ENCODE measurements at places on chromosomes 11 and 22.

DNA sequence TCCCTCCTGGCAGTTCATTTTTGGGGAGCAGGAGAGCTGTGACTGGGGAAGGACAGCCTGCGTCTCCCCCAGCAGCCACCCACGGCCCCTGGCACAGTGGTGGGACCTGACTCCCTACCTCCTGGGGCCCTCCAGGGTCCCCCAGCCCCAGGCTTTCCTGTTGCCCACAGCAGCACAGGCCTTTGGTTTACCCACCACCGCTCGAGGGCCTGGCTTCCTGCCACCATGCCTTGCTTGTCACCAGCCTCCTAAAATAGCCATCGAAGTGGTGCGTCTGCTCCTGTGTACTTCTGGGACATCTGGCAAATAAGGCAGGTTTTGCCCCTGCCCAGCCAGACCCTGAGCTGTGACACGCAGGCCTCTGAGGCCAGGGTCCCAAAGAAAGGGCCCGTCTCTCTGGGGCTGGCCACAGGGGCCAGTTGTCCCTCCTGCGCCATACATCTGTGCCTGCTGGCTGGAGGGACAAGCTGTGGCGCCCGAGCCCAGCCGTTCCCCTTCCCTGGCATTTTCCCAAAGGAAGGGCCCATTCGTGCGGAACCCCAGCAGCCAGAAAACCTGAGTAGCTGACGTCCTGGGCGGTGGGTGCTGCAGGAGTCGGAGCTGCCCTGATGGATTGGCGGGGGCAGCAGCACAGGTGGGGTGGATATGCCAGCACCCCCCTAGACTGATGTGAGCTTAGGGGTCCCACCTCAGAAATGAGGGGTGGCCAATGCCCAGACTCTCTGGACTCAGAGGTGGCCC is 14.6 kb downstream of the PHLDA2 start:
- DNase-seq, result no peak

DNA sequence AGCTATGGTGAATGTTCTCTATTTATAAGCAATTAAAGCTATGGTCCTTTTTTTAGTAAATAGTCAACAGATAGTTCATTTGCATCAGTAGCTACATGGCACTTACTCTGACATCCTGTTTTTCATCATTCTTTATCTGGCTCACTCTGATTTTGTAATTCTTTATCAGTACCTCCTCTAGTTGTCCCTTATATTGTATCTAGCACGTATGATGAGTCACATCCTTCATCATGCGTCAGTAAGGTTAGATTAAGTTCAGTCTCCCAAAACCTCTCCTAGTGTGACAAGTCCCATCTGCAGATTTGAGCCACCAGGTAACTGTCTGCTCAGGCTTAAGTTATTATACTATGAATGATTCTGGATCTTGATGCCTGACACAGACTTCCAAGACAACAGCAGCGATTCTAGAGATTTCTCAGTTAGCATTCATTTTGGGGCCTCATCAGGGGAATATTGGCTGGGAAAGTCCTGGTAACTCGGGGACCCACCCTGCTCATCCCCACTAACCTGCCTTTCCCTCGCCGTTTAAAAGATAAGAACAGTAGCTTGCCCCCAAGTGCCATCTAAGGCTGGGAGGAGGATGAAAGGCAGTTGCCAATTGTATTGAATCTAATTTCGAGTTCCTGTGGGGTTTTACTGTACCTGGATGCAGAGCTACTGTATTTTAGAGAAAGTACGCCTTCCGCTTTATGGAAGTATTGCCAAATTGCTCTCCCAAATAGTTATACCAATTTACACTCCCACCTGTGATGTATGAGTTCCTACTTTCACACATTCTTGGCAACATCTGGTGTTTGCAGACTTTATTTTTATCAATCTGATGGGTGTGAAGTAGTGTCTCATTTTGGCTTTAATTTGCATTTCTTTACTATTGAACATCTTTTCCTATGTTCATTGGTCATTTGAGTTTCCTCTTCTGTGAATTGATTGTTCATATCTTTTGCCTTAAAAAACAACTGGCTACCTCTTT is 55.9 kb downstream of the ZC3H12C start:
- DNase-seq, result peak; percentile 7

DNA sequence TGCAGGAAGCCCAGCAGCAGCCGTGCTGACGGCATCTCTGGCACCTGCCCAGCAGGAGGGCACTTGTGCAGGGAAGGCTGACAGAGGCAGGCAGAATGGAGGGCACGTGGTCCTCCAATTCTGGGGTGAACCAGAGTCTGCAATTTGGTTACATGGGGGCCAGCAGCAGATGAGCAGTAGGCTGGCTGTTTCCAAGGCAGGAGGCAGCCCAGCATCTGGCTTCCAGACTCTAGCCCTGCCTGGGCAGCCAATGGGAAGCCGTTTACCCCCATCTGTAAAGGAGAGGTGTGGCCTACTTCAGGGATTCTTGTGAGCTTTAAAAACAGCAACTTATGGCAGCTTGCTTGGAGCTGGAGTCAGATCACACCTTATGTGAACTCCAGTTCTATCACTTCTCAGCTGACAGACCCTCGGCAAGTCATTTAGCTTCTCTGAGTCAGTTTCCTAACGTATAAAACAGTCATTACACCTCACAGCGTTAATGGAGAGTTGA is 27.9 kb upstream of the RASL10A start:
- peak; percentile 92 for DNase-seq

DNA sequence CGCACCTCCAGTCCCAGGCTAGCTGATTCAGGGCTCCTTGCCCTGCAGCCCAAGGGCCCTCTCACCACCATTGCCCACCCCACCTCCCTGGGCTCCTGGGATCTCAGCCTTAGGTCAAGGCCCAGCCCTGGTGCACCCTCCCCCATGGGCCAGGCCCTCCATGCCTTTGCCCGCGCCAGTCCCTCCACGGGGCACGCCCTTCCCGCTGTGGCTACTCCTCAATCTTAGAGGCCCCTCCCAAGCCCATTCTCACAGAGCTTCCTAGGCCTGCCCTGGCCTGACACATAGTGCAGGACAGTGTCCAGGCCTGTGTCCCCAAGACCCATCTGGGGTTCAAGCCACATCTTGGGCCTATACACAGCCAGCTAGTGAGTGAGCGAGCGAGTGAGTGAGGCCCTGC is 6.9 kb downstream of the GP1BB start:
- DNase-seq, result no peak

- no peak for DNase-seq
Observed at GRCh38 chr11:103602840-103603239, 433.6 kb upstream of the DDI1 start.

DNA sequence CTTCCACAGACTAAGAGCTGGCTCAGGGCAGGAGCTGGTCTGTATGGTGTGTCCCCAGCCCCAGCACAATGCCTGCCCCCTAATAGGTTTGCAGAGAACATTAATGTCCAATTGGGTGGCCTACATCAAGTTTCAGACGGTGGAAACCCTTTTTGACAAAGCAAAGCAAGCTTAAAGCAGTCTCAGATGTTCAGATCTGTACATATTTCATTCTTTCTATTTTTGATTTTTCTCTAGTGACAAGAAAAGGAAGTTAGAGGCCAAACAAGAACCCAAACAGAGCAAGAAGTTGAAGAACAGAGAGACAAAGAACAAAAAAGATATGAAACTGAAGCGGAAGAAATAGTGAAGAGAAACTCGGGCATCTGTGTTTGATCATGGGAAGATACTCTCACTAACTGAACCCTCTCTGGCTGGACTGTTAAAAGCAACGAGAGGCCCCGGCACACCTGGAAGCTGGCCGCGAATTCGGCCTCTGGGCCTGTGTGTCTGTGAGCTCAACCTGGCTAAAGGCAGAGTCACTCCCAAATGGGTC is 40.5 kb downstream of the NAT10 start:
- no peak for DNase-seq
